ENCODE measurements at places on chromosomes 7 and 10.

DNA sequence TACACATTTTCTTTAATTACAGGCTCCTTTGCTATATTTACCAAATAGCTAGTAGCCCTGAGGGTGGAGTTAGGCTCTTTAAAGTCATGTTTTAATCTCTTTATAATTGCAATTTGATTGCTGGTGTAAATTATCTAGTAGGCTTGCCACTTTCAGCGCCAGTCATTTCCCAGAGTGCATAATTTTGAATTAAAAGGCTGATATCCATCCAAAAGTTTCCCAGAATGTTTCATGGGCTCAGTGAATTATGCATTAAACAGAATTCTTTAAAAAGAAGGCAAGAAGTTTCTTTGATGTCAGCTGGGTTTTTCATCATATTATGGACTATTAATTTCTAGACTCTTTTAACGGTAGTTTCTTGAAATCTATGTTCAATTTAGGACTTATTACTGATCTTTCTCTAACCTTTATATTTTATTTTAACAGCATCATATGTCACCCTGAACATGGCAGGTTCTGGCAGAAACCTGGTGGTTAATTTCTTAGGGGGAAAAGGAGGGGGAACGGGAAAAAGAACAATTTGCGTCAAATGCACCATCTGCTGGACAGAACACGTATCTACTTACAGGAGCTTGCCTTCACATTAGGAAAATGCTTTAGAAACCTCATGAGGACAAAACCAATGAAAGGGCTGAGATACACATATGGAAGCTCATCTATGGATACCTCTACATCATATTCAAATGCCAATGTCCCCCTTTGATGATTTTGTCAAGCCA lies 171.1 kb downstream of the GRM3 start:
- DNase-seq, result no peak

DNA sequence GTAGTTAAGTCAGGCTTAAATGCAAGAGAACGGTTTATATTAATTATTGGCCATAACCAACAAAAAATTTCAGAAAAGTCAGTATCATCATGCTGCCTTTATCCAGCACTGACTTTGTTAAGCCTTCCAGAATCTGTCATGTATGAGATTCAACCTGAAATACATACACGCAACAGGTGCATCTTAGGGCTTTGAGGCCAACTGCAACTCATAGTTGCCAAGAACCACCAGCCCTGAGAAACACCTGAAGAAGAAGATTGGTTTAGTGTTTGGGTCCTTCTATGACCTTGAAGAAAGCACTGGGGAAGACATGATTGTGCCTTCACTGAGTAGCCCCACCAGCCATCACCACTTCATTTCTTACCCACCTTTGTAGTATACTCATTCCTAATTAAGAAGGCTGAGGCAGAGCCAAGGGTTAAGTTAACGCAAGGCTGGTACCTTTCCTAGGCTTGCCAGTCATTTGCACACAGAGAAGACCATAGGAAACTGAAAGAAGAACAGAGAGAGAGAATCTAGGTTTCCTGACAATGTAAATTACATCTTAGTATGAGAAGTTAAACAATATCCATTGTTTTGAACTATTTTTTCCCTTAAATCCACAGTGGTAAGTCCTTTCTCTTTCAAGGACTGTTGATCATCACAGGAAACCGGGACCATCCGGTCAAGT lies 200.1 kb upstream of the PRKCQ start:
- DNase-seq, result no peak

DNA sequence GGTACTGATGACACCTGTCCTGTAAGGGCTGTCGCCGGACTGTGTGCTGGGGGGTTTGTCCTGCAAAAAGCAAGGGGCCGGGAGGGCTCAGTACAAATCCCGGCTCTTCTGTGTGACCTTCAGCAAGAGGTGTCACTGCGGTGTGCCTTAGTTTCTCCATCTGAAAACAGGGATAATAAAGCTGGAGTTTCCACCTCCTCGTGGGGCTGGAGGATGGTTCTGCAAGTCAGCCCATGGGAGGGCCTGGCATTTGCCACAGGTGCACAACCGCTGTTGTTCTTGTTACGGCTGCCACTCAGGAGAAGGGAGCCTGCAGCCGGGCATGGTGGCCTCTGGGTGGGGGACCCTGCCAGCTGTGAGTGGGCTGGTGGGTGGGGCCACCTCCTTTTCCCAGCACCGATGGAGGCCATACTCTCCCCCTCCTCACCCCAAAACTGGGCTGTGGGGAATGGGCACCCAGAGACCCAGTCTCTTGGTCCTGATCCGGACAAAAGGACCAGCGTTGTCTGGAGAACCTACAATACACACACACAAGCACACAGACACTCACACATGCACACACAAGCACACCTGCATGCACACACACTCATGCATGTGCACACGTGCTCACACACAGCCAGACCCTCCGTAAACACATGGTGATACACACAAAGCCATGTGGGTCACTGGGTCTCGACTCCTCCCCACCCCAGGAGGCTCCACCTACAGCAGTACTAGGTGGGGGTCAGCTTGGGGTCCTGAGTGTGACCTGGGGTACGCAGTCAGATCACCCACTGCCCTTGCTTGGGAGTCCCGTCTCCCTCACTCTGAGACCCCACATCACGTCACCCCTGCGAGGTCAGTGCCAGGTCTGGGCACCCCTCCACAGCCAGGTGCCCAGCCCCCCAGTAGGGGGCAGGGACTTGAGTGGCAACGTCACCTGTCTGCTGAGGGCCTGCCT lies 34.1 kb downstream of the ELFN1 start:
- no peak for DNase-seq

GRCh38 chr7:112089551-112089950 lies 116.6 kb downstream of the DOCK4 start:
- no peak for DNase-seq

DNA sequence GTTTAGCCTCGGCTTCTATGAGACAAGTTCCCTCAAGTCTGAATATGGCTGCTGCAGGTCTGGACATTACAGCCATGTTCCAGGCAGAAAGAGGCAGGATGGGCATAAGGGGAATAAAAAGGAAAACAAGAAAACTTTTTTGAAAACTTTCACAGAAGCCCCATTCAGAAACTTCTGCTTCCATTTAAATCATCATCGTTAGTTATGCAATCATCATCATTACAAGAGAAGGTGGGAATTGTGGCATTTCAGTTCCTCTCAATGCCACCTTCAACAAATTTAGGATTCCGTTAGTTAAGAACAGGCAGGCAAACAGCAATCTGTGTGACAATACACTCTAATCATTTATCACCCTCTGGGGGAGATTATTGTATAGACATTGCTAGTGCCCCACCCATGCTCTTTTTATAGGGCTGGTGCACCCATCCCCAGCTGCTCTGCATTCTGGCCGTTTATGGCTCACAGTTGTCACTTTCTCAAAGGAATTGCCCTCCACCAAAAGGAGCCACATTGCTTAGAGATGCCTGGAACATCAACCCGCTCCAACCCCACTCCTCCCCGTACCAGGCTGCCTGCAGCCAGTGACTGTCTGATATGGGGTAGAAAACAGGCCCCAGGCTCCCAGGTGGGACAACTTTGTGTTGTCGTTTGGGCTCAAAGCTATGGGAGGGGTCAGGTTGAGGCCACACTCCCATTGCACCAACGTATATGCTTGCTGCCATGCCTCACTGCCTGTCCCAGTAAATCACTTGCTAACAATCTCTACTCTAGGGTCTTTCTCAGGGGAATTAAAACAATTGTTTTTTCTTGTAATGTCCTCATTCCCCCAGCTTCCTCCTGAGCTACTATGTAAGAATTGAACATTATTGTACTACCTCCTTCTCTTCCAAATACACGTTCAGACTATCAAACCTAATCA lies 24.2 kb downstream of the ITGB8 start:
- no peak for DNase-seq

GRCh38 chr7:27435461-27435860 lies 192.9 kb downstream of the EVX1 start:
- no peak for DNase-seq

- no peak for DNase-seq
Measured at GRCh38 chr10:66258693-66259092, 667.1 kb upstream of the LRRTM3 start.

DNA sequence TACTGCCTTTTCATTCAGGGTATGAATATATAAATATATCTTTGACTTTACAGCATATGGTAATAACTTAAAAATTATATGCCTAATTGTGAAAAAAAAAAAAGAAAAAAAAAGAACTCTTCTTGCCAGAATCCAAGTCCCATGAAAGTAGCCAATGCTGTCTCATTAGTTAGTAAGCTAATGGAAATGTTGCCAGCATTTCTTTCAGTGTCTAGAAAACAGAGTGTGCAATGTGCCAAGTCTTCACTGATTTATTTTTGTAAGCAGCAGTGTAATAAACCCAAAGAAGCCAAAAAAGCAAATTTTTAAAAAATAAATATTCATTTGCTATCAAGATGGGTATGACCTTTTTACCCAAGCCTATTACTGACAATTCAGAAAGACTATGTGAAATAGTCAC lies 31.1 kb upstream of the LRRN3 start:
- no peak for DNase-seq

GRCh38 chr7:47720141-47720906 lies 138.4 kb upstream of the TNS3 start:
- no peak for DNase-seq

DNA sequence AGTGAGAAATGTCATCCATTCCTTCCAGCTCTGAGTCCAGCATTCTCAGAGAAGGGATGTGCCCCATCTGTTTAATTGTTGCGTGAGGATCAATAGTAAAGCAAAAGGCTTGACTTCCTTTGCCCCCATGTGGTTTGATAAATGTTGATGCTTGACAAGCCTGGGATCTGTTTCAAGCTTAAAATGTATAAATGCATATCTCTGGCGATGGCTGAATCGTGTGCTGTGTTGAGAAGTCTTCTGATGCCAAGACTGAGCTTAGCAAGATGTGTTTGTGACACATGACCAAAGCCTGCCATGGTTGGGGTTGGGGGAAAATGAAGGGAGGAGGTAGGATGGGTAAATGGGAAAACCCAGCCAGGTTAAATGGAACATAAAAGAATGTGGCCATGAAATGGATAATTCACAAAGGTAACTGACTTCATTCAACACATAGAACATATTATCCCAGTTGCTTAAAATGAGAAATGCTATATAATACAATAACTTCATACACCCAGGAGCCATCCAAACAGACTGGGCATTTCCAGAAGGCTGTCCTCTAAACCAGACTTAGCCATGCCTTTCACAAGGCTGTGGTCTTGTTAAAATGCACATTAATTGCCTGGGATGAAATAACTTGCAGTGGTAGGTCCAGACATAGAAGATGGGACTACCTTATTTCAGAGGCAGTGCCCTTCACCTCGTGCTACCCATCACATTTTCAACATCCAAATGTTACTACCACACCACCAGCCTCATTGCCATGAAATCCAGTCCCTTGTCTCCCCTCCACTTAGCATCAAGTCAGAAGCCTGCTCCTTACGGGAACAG lies 147.3 kb upstream of the PDE1C start:
- DNase-seq, result no peak

DNA sequence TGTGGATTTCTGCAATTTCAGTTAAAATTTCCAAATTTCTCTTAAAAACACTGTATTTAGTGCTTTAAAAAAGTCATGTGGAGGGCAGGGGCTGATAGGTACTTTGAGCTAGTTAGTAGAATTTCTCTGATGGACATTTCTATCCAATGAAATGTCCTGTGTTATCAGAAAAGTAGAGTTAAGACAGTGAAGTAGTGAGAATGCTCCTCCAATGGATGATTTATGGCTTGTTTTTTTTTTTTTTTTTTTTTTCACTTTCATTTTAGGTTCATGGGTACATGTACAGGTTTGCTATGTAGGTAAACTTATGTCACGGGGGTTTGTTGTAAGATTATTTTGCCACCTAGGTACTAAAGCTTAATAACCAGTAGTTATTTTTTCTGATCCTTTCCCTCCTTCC lies 55.0 kb downstream of the BTAF1 start:
- DNase-seq, result no peak

Data from activated CD8-positive, alpha-beta memory T cell treated with anti-CD3 and anti-CD28 coated beads for 48 hours (primary cell).